NCI-H187 (cell line): ENCODE measurements at places on chromosomes 1 and 21.
A peak's percentile ranks its signal among the peaks of the same experiment; 100 is the strongest.

DNA sequence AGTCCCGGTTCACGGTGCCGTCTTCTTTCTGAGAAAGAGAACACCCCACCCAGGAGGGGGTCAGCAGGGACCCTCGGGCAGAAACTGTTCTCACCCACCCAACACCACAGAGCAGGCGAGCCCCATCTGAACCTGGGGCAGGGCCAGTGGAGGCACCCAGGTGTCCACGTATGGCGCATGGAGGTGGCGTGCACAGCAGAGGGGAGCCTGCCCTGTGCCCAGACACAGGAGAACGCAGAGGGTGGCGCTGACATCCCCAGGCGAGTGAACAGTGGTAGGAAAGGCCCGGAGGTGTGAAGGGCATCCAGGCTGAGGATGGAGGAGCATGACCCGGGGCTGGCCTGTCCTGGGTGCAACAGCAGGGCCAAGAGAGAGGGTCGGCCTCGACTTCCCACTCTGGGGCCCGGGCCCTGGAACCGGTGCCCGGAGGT is 91.1 kb downstream of the STUM start:
- no peak for DNase-seq

GRCh38 chr1:110620250-110620615 is 14.1 kb upstream of the KCNA2 start:
- DNase-seq = no peak

GRCh38 chr1:81254560-81254959 is 546.2 kb upstream of the ADGRL2 start:
- no peak for DNase-seq

GRCh38 chr1:220407191-220407590 is 120.7 kb upstream of the MARK1 start:
- no peak for DNase-seq

GRCh38 chr1:23029337-23029736 is 10.1 kb downstream of the KDM1A start:
- DNase-seq = no peak

GRCh38 chr1:244762629-244763028 is 72.8 kb upstream of the COX20 start:
- DNase-seq = no peak

DNA sequence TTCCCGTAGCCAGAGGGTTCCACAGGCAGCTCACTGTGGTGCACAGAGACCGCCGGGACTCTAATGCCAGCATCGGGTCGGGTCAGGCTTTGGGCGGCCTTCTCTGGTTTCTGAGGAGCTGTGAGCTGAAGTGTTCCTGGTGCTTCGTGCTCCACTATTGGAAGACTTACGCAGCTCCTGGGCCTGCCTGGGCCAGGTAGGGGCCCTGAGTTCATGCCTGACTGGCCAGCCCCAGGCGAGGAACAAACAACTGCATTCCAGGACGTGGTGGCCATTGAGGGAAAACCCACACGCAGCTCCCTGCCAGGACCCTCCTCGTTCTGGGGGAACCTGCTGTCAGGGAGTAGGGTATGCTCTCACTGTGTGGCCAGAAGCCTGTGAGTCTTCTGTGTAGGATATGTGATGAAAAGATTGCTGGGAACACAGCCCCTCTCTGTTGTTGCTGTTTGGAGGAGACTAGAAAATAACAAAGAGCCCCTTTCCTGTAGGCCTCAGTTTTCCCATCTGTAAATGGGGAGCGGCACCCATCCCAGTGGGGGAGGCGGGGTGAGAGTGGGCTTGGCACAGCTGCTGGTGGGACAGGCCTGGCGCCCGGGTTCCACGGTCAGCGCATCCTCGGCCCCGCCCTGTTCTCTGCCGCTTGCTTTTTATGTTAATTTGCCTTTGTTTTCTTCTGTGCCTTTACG is 8.4 kb downstream of the RER1 start:
- no peak for DNase-seq

DNA sequence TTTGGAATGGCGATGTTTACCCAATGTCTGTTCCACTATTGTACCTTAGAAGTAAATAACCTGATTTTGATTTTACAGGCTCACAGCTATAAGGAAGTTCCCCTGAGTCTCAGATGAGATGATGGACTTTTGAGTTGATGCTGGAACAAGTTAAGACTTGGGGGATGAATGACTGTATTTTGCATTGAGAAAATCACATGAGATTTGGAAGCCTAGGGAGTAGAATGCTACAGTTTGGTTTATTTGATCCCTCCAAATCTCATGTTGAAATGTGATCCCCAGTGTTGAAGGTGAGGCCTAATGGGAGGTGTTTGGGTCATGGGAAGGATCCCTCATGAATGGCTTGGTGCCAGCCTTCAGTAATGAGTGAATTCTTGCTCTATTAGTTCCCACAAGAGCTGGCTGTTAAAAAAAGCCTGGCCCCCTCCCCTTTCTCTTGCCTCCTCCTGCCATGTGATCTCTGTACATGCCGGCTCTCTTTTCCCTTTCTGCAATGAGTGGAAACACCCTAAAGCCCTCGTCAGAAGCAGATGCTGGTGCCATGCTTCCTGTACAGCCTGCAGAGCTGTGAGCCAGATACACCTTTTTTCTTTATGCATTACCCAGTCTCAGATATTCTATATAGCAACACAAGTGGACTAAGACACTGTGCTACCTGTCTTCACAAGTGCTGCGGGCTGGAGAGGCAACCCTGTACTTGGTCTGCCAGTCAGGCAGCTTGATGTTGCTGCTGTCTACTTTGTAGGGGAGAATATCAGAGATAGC is 77.0 kb upstream of the TLR5 start:
- DNase-seq = no peak

GRCh38 chr1:32111789-32112188 is 3.9 kb downstream of the KPNA6 start:
- no peak for DNase-seq

DNA sequence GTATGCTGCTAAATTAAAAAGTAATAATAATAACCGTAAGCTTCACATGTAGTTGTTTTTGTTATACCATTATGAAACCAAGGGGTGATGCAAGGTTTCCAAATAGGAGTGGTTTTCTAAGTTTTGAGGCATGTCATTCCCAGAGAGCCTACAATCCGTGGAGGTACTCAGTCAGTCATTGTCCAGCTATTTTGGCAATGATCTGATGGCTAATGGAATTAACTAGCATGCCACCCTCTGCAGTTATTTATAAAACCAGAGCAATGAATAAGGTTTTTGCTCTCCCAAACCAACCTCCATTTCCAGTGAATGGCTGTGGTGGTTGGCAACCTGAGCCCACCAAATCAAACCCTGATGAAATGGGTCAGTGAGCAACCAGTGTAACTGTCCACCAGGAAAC is 106.4 kb downstream of the TBX15 start:
- no peak for DNase-seq

- DNase-seq = no peak
Measured at GRCh38 chr1:14553711-14554110, 44.8 kb upstream of the KAZN start.

DNA sequence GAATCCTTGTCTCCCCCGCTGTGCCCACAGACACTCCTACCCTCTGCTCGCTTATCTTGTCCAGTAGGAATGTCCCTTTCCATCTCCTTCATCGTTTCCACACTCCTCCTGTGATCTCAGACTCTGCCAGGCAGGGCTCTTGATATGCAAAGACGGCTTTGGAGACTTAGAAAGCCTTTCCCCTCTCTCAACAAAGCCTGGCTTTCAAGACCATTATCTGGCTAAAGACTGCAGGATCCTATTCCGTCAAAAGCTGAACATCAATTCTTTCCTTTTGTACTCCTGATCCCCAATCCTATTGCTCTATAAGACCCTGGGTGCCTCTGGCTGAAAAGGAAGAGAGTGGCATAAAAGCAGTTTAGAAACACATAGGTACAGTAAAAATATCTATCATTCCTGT is 63.9 kb downstream of the SDC3 start:
- DNase-seq = no peak

DNA sequence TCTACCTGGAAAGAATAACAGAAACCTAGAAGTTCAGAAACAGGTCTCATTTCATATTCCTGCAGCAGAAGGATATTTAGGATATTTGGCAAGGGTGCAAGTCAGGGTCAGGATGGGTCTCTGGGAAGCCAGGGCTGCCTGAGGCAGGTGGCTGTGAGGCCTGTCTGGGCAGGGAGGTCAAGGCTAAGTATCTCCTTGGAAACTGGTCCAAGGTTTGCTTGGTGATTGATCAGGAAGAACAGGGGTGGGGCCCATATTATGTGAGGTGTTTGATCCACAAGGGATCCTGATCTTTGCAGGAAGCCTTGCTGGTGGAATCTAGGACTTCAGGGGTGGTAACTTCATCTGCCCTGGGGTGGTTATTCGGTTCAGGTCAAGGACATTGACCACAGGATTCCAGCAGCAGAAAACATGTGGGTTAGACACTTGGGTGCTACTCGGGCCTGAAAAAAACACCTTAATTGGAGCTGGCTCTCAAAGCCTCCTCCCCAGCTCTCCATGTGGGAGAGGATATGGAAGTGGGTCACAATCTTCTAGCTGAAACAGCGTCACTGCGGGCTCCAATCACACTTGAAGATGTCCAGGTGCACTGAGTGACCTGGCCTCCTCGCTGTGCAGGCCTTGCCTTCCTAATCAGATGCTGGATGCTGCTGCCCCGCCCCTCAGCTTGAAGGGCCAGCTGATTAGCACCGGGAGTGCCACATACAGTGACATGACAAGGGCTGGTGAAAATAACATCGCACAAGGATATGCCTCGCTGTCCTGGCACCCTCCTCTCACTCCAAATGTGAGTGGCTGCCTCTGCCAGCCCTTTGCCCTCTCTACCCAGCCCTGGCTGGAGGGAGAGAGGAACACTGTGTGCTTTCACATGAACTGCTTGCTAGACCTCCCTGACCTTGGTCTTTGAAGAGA is 8.7 kb downstream of the CTNNBIP1 start:
- DNase-seq = no peak

DNA sequence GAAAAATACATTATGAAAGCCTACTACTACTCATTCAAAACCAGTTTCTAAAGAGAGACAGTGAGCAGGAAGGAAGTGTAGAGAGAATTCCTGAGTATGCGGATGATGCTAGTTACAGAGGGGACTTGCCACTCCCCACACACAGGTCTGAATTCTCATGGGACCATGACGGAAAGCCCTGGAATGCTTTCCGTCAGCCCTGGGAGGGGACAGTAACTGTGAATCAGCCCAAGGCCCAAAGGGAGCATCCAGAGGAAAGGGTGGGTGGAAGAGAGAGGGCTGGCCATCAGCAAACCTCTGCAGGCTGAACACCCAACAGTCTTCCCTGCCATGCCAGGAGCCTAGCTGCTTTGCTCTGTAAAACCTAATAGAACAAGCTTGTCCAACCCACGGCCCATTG is 36.4 kb downstream of the RCSD1 start:
- DNase-seq = no peak

DNA sequence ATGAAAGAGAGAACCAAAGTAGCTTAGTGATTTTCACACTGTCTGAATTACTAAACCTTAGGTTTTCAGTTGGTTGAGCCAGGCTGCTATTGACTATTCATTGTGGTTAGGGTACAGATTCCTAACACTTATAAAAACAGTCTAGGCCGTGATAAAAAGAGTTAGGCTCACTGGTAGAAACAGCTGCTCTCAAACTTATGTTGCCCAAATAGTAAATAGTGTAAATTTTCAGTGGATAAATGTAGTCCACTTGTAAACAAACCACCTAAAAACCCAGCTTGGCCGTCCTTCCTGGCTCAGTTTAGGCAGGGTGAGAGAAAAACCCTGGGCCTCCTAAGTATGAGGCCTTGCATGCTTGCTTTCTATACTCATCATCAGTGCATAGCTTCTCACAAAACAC is 34.9 kb downstream of the ARID1A start:
- no peak for DNase-seq

GRCh38 chr21:45974073-45975019 is 7.2 kb upstream of the COL6A1 start:
- DNase-seq = no peak

DNA sequence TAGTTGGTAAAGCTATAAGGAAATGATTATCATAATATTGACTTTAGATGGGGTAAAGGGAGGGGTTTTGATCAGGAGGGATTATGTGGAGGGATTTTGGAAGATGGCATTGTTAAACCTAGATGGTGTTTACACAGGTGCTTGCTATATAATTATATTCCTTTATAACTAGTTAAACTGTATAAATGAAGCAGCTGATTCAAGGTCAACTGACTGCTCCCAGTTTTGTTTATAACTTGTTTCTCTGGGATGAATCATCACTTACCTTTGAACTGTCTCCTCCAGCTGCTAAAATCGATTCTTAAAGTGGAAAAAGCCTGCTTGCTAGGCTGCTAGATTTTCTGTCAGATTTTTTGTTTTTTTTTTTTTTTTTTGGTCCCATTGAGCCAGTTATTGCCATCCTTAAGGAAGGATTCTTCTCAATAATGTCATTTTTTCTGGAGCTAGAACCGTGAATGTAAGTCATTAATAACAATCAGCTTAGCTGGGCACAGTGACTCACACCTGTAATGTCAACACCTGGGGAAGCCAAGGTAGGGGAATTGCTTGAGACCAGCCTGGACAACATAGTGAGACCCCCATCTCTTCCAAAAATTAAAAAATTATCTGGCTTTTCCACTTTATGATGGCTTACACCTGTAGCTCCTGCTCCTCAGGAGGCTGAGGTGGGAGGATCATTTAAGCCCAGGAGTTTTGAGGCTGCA is 153.2 kb downstream of the PIK3R3 start:
- DNase-seq = peak; percentile 54

DNA sequence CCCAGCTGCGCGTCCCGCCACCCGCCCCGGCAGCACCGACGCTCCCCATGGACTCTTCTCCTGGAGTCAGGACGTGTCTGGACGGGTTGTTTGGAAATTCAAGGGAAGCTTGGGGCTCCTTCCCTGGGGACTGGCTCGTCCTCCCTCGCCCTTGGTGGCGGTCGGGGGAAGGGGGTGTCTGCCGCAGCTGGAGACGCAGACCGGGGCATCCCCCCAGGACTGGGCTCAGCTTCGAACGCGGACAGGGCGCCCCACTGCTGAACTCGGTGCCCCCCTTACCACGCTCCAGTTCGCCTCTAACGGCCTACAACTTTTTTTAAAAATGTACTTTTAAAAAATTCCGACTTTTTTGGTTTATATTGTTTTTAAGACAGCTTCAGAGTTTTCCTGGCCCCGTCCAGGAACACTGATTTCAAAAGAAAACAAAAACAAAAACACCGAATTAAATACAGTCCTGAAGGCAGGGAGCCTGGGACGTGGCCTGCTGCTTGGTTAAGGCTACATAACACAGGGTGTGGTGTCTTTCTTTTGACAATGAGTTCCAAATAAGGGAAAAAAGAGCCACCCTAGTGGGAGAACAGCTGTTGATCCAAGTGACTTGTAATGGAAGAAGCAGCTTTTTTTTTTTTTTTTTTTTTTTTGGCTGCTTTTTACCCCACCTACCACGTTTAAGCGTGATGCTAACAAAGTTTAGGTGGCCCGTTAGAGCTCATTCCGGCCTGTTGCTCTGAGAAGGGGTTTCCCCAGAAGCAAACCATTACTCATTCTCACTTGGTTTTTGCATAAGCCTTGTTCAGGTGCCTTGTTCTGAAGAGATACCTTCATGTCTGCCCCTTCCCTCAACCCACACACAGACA is 862 bp upstream of the DIPK1A start:
- DNase-seq = no peak
